ENCODE measurements at places on chromosomes 4 and X.

GRCh38 chrX:109987884-109988283 is 15.0 kb upstream of the TMEM164 start:
- no peak for DNase-seq

DNA sequence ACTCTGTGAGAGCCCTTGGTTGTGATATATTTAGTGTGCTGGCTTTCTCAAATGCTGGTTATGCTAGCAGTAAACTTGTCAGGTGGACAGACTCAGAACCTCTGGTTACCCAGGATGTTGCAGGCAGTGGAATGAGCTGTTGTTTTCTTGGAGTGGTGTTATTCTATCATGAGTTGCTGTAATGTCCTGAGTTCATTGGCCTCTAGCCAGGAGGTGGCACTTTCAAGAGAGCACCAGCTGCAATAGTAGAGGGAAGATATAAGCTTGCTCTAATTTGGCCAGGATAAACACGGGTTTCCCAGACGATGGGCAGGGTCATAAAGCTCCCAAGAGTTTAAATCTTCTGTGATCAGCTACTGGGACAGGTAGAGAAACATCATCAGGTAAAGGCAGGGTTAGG is 95.0 kb upstream of the UBQLN2 start:
- DNase-seq, result no peak

DNA sequence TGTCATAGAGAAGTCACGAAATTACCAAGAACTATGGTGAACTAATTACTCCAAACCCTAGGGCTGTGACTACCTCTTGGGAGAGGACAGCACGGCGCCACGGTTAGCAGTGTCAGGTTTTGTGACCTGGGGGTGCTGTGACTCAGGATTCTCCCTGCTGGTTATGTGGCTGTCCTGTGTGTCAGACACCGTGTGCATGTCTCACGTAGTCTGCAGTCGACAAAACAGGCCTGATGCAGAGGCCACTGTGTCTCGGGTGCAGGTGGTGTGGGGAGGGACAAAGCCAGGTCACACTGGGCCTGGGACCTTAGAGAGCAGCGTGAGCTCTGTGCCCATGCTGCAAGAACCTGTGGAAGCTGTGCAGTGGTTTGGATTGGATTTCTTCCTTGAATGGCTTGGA is 34.1 kb downstream of the TNIP2 start:
- no peak for DNase-seq

DNA sequence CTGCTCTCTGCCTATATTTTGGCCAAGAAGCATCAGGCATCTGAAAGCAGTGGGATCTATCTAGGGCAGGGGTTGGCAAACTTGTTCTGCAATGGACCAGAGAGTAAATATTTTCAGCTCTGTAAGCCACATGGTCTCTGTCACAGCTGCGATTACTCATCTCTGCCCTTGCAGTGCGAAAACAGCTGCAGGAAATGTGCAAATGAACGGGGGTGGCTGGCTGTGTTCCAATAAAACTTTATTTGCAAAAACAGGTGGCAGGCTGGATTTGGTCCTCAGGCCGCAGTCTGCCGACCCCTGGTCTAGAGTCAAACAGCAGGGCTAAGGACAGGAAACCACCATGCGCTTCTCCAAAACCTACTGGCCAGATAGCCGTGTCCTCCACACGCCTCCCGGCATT is 48.6 kb downstream of the ACOX3 start:
- DNase-seq, result no peak

- DNase-seq, result no peak
Observed at GRCh38 chrX:10350981-10351380, 194.2 kb downstream of the CLCN4 start.

DNA sequence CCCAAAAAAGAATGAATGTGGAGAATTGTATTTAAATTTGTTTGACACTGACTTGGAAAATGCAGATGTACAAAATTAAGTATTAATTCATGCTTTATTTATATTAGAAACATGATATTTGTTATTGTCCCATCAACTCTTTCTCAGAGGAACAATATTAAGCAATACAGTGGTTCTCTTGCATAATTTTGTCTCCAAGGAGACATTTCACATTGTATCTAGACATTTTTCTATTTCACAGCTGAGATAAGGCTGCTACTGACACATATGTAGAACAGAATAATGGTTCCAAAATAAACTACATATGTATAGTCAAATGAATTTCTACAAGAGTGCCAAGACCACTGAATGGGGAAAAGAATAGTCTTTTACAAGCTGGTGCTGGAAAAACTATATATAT is 427.9 kb upstream of the SPANXN1 start:
- no peak for DNase-seq

Measured in stimulated activated CD8-positive, alpha-beta memory T cell treated with anti-CD3 and anti-CD28 coated beads, Interleukin-7, amount 100 ng/mL, for 48 hours (primary cell).